ENCODE measurements at places on chromosomes 12 and 14.

DNA sequence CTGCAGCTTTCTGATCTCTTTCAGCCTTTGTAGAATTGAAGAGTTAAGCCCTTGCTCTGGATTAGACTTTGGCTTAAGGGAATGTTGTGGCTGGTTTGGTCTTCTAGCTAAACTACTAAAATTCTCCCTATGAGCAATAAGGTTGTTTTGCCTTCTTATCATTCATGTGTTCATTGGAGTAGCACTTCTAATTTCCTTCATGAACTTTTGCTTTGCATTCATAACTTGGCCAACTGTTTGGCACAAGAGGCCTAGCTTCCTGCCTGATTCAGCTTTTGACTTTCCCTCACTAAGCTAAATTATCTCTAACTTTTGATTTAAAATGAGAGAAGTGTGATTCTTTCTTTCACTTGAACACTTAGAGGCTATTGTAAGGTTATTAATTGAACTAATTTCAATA, 384.3 kb downstream of the RAD51B start:
- no peak overlapping the region for H3K27ac ChIP-seq
- no peaks in the 10 kb centered on the region for H3K36me3 ChIP-seq
- DNase-seq, result peak; percentile 53
- no peak overlapping the region for H3K4me3 ChIP-seq
- H3K4me1 ChIP-seq, result peaks cover 12% of the 10 kb centered on the region

- H3K27ac ChIP-seq, result no peak overlapping the region
- no peak overlapping the region for H3K4me3 ChIP-seq
- no peaks in the 10 kb centered on the region for H3K36me3 ChIP-seq
These were observed 100.2 kb downstream of the PDZRN4 start for GRCh38 chr12:41288142-41288811.

GRCh38 chr12:116759783-116760621, 21.9 kb downstream of the RNFT2 start:
- H3K27me3 ChIP-seq, result no peaks in the 10 kb centered on the region
- H3K4me1 ChIP-seq, result no peaks in the 10 kb centered on the region
- no peak overlapping the region for H3K27ac ChIP-seq

GRCh38 chr14:49786315-49786714, 18.4 kb downstream of the KLHDC2 start:
- H3K4me3 ChIP-seq, result no peak overlapping the region
- H3K36me3 ChIP-seq, result peaks cover 62% of the 10 kb centered on the region
- no peaks in the 10 kb centered on the region for H3K4me1 ChIP-seq
- no peaks in the 10 kb centered on the region for H3K27me3 ChIP-seq
- DNase-seq, result no peak

- H3K4me3 ChIP-seq, result no peak overlapping the region
- H3K27ac ChIP-seq, result no peak overlapping the region
- no peak for DNase-seq
These were observed 1266.2 kb downstream of the TMEM121 start for GRCh38 chr14:106792543-106792942.
